ENCODE measurements at places on chromosomes 12 and 14. TPM values are rescaled to one million over a fixed set of nuclear protein-coding genes. Genes with fewer than 3 reads are reported as not detected.
A peak's percentile ranks its signal among the peaks of the same experiment; 100 is the strongest.

DNA sequence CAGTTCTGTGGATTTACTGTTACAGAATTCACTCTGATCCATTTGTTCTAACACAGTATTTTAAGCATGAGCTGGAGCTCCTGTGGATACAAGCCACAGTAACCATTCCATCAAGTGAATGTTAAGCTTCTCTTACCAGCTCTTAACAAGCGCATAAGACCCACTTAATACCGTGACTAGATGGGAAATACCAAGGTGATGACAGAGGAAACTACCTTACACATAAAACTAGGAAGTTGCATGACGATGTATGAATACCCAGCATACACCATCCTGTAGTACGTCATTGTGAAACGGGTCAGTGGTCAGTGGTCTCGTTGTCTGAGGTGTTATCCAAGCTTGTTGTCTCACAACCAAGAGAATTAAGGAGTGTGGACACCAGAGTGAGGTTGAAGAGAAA is 2.0 kb upstream of the GALC start:
- H3K4me3 ChIP-seq: no peak overlapping the region
- H3K27ac ChIP-seq: no peak overlapping the region
- H3K4me1 ChIP-seq: peaks cover 6% of the 10 kb centered on the region
- no peak for DNase-seq
- no peaks in the 10 kb centered on the region for H3K27me3 ChIP-seq

- H3K36me3 ChIP-seq: no peaks in the 10 kb centered on the region
- H3K4me3 ChIP-seq: no peak overlapping the region
- no peak for DNase-seq
- no peaks in the 10 kb centered on the region for H3K27me3 ChIP-seq
Observed at GRCh38 chr12:121023799-121024198, 7.5 kb upstream of the C12orf43 start.

DNA sequence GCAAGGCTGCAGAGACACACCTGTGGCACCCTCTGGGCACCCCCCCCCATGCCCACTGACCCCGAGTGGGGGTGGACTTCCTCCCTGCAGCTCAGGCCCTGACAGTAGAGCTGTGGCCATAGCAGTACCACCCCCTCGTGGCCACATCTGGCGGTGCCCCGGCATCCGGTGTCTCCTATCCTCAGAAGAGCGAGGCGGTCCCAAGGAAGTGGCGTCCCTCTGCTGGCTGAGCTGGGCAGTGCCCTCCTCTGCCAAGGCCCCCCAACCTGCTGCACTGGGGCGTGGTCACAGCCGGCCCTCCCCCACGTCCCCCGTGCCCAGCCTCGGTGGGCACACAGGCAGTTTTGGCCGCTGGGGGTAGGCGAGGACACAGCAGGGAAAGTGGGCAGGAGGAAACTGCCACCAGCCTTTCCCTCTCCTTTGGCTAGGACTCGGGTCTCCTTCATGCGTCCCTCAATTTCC is 6.0 kb upstream of the SLC6A12 start:
- no peaks in the 10 kb centered on the region for H3K27me3 ChIP-seq
- no peak overlapping the region for H3K27ac ChIP-seq
- no peaks in the 10 kb centered on the region for H3K36me3 ChIP-seq
- no peaks in the 10 kb centered on the region for H3K4me1 ChIP-seq
- H3K4me3 ChIP-seq: no peak overlapping the region
- DNase-seq: peak; percentile 83

DNA sequence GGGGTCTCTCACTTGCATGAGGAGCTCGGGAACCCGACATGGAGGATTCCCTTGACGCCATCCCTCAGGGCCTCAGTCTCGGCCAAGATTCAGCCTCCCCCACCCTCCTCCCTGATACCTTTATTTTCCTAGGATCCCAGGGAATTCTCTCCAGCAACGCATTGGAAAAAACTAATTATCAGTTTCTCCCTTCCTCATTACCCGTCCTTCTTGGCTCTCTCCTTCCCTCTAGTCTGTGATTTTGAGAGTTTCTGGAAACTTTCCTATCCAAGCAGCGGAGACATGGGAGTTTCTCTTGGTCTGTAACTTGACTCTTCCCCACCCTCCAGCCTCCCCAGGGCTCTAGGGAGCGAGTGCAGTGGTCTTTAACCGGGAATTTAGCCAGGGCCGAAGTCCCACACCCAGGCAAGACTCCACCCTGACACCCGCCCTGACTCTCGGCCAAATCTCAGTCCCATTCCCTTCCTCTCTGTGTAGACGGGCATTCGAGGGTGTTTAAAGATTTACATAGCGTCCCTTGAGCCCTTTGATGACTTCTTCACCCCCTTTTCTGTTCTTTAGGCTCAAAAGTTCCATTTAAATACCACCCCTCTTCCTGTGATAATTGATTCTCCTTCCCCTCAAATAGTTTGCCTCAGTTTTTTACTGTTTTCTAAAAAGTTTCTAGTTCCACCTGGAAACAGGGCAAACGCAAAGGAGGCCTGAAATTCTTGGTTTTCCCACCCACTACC is 6.7 kb downstream of the HOXC5 start:
- H3K27me3 ChIP-seq: peaks cover 6% of the 10 kb centered on the region
- DNase-seq: no peak
- no peaks in the 10 kb centered on the region for H3K4me1 ChIP-seq
- H3K4me3 ChIP-seq: no peak overlapping the region

DNA sequence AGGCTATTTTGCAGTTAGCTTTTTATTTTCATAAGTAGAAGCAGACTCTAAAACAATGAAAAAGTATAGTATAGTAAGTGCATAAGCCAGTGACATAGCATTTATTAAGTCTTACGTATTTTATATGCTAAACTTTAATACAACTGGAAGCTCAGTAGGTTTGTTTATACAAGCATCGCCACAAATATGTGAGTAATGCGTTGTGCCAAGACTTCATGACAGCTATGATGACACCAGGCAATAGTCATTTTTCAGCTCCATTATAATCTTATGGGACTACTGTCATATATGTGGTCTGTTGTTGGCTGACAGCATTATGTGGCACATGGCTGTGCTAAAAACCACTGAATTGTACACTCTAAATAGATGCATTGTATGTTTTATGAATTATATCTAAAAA is 40.3 kb downstream of the SLC38A2 start:
- H3K36me3 ChIP-seq: no peaks in the 10 kb centered on the region
- no peak overlapping the region for H3K27ac ChIP-seq
- no peaks in the 10 kb centered on the region for H3K27me3 ChIP-seq

DNA sequence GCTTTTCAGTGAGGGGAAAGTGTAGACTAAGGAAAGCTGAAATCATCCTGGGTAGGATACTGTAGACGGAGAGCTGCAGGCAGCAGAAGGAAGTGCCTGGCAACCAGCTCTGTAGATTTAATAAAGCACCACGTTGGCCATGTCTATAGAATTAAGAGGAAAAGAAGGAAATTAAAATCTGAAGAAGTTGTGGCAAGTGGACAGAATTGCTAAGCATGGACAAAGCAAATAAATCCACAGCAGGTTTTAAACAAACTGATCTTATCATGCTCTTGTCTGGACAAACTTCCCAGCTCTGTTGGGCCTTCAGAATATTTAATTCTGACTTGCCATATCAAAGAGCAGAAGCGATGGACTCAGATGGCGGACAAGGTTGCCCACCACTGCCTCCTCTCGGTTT is 27.2 kb upstream of the EVL start:
- no peaks in the 10 kb centered on the region for H3K27me3 ChIP-seq
- no peak overlapping the region for H3K4me3 ChIP-seq
- H3K27ac ChIP-seq: no peak overlapping the region

- H3K4me1 ChIP-seq: peaks cover 15% of the 10 kb centered on the region
- H3K27me3 ChIP-seq: no peaks in the 10 kb centered on the region
- H3K27ac ChIP-seq: no peak overlapping the region
- H3K36me3 ChIP-seq: no peaks in the 10 kb centered on the region
- H3K4me3 ChIP-seq: no peak overlapping the region
- DNase-seq: no peak
Observed at GRCh38 chr12:38389614-38390013, 73.0 kb downstream of the ALG10B start.

DNA sequence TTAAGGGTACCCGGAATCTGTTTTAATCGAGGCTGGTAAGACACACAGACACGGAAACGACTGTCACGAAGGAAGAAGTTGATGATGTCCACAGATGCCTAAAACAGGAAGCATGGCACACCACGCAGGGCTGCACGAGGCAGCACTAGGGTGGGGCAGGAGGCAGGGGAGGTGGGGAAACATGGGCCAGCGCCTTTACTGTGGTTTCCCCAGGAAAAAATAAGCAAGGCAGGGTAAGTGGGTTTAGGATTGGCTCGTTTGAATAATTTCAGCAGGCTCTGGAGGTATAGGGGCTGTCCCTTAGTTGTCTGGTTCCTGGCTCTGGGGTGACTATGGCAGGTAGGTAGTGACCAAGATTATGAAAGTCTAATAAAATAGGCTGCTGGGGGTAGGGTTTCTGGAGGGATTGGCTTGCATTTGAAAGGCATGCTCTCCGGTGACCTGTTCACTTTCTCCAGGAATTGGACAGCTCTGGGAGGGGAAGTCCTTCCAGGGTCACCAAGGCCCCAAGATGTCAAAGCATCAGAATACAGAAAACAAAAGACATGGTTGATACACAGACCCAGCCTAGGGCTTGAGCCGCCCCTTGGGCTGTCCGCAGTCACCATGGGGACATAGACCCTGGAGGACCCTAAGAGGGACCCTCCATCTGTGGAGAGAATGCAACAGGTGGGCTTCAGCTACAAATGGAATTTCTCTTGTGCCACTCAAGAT is 35.3 kb downstream of the MAP1LC3B2 start:
- H3K27me3 ChIP-seq: no peaks in the 10 kb centered on the region
- H3K27ac ChIP-seq: no peak overlapping the region
- DNase-seq: peak; percentile 45
- H3K36me3 ChIP-seq: no peaks in the 10 kb centered on the region

GRCh38 chr14:75138492-75138891 is 11.6 kb upstream of the NEK9 start:
- no peak overlapping the region for H3K4me3 ChIP-seq
- peaks cover 2% of the 10 kb centered on the region for H3K36me3 ChIP-seq
- H3K27me3 ChIP-seq: no peaks in the 10 kb centered on the region
- no peaks in the 10 kb centered on the region for H3K4me1 ChIP-seq
- DNase-seq: no peak

DNA sequence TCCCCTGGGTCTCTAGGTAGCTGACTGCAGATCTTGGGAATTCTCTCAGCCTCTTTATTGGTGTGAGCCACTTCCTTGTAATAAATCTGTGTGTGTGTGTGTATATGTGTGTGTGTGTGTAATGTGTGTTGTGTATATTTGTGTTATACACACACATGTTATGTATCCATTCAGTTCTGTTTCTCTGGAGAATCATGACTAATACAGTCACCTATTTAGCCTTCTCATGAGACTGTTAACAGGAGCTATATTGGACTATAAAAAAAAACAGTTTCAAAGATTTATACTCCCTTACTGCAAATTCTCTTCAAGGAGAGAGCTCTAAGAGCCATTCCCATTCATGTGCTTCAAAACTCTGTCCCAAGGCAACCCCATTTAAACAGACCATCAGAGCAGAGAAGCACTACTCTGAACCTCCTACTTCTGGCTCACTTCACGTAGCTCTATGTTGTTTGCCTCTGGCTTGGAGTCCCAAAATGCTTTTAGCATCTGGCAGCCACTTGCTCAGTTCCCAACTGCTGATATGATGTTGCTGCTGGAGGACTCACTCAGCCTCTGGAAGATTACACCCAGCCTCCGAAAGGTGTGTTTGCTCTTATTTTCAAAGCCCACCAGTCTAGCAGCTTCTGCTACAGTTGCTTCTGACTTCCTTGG is 48.7 kb upstream of the KITLG start:
- no peaks in the 10 kb centered on the region for H3K27me3 ChIP-seq
- H3K4me3 ChIP-seq: no peak overlapping the region
- no peaks in the 10 kb centered on the region for H3K36me3 ChIP-seq
- H3K27ac ChIP-seq: no peak overlapping the region
- DNase-seq: no peak

DNA sequence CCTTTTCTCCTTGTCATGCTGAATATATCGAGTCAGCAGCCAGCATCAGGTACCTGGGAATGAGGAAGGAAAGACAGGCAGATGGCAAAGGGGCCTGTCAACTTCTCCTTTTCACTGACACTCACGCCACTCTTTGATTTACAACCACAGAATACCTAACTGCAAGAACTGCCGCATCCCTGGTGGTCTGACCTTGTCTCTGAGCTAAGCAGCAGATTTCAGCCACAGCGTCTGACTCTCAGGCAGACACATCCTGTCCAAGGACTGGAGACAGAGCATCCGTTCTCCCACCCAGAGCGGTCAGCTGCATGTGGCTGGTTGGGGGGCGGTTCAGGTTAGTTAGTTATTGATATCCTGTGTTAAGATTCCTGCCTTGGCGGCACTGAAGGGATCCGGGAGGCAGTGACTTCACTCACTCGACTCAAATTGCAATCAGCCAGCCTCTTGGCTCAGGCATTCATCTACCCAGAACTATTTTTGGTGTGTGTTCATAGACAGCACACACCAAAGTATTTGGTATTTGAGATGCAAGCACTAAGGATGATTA is 11.2 kb upstream of the MAP1LC3B2 start:
- no peak for DNase-seq
- H3K27me3 ChIP-seq: no peaks in the 10 kb centered on the region
- H3K4me1 ChIP-seq: no peaks in the 10 kb centered on the region
- H3K27ac ChIP-seq: no peak overlapping the region
- no peaks in the 10 kb centered on the region for H3K36me3 ChIP-seq

- no peak overlapping the region for H3K27ac ChIP-seq
- DNase-seq: no peak
- H3K4me1 ChIP-seq: peaks cover 18% of the 10 kb centered on the region
- no peak overlapping the region for H3K4me3 ChIP-seq
- no peaks in the 10 kb centered on the region for H3K36me3 ChIP-seq
- H3K27me3 ChIP-seq: no peaks in the 10 kb centered on the region
Observed at GRCh38 chr14:92103363-92103989, 2.9 kb downstream of the ATXN3 start.

DNA sequence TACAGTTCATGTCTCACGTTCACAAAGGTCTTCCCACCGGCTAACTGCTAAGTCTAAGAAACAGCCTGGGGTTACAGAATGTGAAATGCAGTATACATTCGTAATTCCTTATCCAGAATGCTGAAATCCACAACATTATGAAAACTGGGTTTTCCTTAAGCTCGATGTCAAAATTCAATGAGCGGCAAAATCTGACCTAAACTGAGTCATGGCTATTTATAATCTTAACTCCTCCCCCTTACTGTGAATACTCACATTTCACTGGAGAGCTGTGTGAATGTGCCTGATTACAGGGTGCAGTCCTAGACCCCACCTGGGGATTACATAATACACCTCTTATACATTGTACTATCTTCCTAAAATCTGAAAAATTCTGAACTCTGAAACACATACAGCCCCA is 35.3 kb downstream of the STX2 start:
- H3K4me1 ChIP-seq: no peaks in the 10 kb centered on the region
- DNase-seq: no peak
- no peak overlapping the region for H3K4me3 ChIP-seq
- no peaks in the 10 kb centered on the region for H3K27me3 ChIP-seq

GRCh38 chr12:59432057-59432456 is 163.8 kb upstream of the SLC16A7 start:
- H3K4me1 ChIP-seq: no peaks in the 10 kb centered on the region
- no peaks in the 10 kb centered on the region for H3K36me3 ChIP-seq
- H3K4me3 ChIP-seq: no peak overlapping the region
- no peak overlapping the region for H3K27ac ChIP-seq
- H3K27me3 ChIP-seq: no peaks in the 10 kb centered on the region
- no peak for DNase-seq

Gene ALG10
- total RNA-seq: 3.4 TPM

Gene GRIN2B
- not detected for total RNA-seq

Gene HSPB8
- total RNA-seq: 3.0 TPM

Gene PYM1
- total RNA-seq: 31.5 TPM

All from right lobe of liver (tissue), 6 donors.